ENCODE measurements at places on chromosomes 5 and 9.

DNA sequence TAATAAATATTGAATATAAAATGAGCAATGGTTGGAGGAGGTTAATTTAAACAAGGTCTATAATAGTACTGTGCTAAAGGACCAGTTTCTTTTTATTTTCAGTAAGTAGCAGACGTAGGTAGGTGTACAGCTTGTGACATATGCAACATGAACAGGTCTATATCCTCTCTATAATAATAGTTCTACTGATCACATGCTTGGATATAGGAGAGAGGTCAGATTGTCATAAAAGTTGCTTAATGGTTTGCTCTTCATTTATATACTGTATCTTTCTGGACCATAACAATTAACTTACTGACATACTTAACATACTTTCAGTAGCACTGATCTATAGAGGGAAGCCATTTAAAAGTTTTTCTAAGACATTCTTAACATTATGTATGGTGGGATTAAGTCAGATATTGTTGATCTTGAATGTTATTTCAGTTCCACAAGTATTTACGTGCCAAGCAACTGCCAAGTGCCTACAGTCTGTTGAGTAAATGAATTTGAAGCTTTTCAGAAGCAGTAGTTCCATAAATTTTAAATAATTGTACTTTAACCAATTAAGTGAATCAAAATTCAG lies 68.0 kb downstream of the DENND4C start:
- DNase-seq = no peak

GRCh38 chr5:15446552-15446951 lies 53.4 kb upstream of the FBXL7 start:
- no peak for DNase-seq

DNA sequence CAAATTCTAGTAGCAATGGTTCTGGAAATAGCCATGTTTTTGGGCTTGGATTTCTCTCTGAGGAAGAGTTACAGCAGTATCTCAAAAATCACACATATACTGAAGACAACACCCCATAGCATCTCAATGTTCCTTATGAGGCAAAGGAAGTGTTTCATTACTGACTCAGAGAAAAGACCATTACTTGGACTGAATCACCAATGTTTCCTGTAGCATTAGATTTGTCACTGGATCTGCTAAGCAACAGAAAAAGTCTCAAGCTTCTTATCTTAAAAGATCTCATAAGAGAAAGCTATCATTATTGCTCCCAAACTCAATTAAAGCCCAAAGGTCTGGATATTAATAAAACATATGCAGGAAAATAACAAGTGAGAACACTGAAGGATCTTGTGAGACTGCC lies 272.4 kb downstream of the ADAMTS6 start:
- no peak for DNase-seq

DNA sequence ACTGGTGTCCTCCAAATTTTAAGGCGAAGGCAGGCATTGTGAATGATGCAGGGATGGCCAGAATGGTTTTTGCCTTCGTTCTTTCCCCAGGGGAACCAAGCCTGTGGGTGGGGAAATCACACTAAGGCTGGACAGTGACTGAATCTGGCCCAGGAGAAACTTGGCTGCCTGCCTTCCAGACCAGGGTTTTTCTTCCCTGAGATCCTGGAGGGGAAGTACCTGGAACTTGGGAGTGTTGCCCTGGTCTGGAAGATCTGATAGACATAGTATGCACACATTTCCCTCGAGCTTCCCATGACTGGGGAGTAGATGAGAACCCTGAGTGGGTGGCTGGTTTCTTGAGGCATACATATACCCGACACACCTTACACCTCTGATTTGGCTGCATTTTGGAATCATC lies 664 bp upstream of the IL11RA start:
- no peak for DNase-seq

DNA sequence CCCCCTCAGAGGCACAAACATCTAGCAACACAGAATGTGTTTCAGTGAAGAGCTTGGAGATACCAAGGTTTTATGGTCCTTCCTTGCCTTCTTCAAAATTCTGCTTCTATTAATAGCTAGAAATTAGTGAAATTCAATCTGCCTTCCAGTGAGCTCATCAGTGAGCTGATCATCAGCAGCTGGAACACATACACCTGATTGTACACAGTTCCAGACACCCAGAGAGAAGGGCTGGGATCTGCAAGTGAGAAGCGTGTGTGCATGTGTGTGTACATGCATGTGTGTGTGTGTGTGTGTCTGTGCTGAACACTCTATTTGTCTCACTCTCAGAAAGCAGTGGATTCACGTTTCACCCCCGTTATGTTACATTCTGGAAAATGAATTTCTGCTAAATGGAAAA lies 28.5 kb downstream of the CFAP90 start:
- no peak for DNase-seq

DNA sequence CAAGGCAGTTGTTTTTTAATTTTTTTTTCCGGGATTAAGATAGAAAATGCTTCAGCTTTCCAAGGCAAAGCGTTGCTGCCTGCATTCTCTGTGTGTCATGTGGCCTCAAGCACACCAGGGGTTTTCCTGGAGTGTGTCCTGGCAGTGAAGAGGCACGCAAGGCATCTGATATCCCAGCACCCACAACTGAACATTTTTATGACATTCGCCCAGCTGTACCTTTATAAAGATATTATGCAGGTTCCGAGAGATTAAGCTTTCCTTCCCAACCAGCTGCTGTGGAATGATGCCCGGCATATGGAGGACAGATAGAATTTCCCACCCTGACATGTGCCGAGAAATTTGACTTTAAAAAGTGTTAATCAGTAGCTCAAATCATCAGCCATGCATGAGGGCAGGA lies 205.6 kb downstream of the GADD45G start:
- DNase-seq = no peak

DNA sequence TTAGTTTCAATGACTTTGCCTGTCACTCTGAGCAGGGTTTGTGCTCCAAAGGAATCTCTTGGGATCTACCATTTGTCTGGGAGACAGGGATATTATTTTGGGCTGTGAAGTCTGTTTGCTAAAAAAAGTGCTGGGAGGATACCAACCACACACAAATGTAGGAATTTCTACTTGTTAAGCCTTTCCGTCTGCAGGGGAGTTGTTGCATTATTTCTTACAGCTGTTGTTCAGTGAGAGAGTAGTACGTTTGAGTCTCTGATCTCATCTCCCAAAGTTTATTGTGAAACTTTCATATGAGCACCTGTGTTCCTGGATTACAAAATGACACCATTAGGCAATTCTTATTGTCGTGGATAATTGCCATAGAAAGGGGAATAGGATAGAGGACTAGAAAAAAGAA lies 78.3 kb upstream of the SEMA6A start:
- no peak for DNase-seq

GRCh38 chr9:22114956-22115355 lies 105.9 kb upstream of the CDKN2B start:
- no peak for DNase-seq

- DNase-seq = no peak
Measured at GRCh38 chr5:112270299-112271293, 148.5 kb downstream of the EPB41L4A start.

- no peak for DNase-seq
Measured at GRCh38 chr9:3898461-3899218, 372.8 kb upstream of the RFX3 start.

- DNase-seq = no peak
Measured at GRCh38 chr9:91884696-91885687, 65.0 kb downstream of the ROR2 start.

DNA sequence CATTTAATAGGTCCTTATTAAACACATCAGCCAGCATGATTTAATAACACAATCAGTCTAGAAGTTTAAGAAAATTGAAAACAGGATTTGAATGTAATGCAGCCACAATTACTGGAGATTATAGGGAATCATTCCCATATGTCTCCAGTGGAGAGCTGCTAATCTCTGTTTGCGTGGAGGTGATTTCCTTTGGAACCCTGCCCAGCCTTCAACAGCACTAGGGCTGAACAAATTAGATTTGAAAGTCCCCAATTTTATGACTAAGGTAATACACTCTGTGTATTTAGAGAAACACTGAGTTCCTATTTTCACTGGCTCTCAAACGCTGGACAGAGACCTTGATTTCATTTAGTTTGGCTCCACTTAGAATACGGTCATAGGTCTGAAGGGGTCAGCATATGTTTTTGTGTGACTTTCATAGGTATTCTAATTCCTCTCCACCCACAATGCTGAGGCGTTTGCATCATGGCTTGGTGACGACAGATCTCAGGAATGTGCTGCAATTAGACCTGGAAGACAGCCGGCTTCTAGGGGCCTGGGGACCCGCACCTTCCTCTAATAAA lies 508.3 kb downstream of the EBF1 start:
- no peak for DNase-seq

- no peak for DNase-seq
Measured at GRCh38 chr9:111349766-111350165, 19.7 kb upstream of the OR2K2 start.

DNA sequence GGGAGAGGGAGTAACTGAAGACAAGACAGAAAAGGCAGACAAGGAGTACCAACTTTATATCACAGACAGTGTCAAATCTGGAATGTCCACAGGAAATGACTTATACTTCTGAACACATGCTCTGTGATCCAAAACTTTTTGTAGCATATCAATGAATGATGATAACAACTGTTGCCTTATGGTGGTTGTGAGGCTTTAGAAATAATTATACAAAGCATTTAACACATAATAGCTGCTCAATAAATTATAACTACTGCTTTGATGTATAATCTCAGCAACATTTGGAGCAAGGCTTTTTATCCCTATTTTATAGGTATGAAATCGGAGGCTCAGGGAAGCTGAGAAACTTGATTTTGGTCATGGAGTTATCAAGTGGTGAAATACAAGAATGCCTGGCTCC lies 3.3 kb upstream of the ASTN2 start:
- DNase-seq = no peak

GRCh38 chr9:36961561-36962325 lies 72.3 kb downstream of the PAX5 start:
- no peak for DNase-seq

- no peak for DNase-seq
Measured at GRCh38 chr5:117302473-117302872, 727.9 kb upstream of the SEMA6A start.

DNA sequence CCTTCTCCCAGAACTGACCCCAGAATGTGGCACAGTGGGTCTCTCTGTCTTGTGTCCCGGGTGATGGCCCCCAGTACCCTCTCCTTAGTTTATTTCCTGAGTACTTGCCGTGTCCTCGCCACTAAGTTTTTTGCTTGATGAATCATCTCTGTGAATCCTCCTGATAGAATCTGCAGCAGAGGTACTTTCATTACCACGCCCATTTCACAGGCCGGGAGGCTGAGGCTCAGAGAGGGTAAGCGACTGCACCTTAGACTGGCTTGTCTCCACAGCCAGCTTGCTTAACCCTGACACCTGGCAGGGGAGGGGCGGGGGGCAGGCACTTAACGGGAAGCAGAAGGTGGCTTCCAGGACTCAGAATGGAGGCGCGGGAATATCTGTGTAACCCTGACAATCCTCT lies 7.9 kb upstream of the IER5L start:
- no peak for DNase-seq

- DNase-seq = no peak
Measured at GRCh38 chr5:149631506-149631905, 50.2 kb downstream of the ARHGEF37 start.

DNA sequence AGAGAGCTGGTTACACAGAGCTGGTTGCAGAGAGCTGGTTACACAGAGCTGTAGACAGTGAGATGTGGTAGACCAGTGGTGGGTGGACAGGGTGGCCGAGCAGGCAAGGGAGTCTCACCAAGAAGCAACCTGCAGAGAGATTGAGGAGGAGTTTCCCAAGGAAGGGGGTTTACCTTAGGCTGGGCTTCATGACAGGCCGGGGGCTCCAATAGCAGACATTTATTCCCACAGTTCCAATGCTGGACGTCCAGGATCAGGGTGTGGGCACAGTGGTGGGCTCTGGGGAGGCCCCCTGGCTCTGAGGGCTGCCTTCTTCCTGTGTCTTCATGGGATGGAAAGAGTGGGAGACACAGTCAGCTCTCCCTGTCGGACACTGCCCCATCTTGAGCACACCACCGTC lies 386.9 kb upstream of the IRX4 start:
- DNase-seq = no peak

DNA sequence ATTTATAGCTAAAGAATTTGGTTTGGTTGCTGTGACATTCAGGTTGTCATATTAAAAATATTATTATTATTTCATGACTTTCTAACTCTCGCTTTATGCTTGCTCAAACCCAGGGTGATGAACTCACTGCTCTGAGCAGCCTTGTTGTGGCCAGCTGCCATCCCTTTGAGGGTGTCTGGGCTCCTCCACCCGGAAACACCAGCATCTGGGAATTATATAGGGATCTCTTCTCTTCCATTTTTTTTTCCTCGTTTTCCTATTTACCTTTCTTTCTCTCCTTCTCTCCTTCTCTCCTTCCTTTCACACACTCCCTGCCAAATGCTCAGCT lies 355.8 kb upstream of the SMARCA2 start:
- no peak for DNase-seq

- no peak for DNase-seq
Measured at GRCh38 chr5:84480873-84481637, 96.4 kb upstream of the EDIL3 start.

- DNase-seq = no peak
Measured at GRCh38 chr5:147485046-147485445, 24.8 kb downstream of the DPYSL3 start.

DNA sequence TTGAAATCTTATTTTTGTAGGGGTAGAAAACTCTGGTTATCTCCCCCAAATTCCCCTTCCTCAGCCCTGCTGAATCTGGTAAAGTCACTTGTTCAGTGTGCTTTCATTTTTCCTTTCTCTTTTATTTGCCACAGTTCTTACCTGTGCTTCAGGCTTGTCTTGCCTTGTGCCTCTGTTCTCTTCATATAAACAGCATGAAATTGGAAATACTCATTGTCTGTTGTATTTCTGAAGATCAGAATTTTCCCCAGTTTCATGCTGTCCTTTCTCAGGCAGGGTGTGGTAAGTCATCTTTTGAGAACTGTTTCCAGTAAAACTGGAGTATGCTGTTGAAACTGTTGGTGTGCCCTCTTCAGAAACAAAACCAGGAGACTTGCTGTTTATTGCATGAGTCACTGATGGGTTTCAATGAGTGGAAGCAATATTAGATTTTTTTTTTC lies 7.0 kb downstream of the PAM start:
- no peak for DNase-seq

- DNase-seq = no peak
Measured at GRCh38 chr9:84996029-84996428, 326.5 kb downstream of the NTRK2 start.

DNA sequence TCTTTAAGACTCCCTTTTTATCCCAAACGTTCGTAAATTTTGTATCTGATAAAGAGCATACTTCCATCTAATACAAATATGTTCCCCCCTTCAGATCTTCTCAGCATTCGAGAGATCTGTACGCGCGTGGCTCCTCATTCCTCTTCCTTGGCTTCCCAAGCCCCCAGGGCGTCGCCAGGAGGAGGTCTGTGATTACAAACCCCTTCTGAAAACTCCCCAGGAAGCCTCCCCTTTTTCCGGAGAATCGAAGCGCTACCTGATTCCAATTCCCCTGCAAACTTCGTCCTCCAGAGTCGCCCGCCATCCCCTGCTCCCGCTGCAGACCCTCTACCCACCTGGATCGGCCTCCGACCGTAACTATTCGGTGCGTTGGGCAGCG lies 19.9 kb downstream of the CDKN2A start:
- no peak for DNase-seq
